Brain (organoid and tissue), 16 donors: ENCODE measurements at places on chromosomes 1 and 21.
A peak's percentile ranks its signal among the peaks of the same experiment; 100 is the strongest.

DNA sequence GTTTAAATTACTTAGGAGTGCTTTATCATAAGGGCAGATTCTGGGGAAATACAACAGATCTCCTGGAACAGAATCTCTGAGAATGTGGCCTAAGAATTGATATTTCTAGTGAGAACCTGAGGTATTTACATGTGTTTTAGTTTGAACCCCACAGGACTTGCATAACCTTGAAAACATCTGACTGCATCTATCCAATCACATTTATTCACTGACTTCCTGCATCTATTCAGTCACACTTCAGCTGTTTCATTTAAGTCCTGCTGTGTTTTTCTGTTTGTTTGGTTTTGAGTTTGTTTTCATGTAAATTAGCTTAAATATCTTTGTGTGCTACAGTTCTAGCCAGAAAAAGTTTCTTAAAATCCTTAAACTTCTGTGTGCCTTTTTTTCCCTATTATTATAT, 1260.7 kb downstream of the PLA2G4A start:
- peak; percentile 22 for DNase-seq

GRCh38 chr1:58745666-58746065, 38.2 kb downstream of the JUN start:
- DNase-seq, result no peak

- DNase-seq, result peak; percentile 38
Observed at GRCh38 chr1:42747125-42747524, 7.1 kb upstream of the CLDN19 start.

GRCh38 chr21:44054710-44055109, 42.6 kb downstream of the TRAPPC10 start:
- DNase-seq, result no peak

GRCh38 chr1:29513357-29513756, 277.0 kb downstream of the PTPRU start:
- DNase-seq, result peak; percentile 70

GRCh38 chr1:56580771-56581170, 1.4 kb upstream of the PLPP3 start:
- DNase-seq, result no peak

DNA sequence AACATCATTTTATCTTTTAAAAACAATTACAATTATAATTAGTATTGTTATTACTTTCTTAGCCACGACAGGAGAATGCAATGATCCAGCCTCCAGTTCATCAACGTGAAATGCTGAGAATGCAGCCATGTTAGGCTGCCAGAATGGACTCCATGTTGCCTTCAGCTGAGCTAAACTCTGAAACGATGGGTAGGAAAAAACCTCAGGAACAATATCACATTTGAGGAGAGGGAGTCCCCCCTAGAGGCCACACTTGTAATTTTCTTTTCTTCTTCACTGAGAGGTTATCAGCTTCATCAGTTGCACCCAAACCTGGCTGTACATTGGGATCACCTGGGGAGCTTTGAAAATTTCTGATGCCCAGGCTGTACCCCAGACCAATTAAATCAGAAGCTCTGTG, 34.6 kb upstream of the DNAH14 start:
- no peak for DNase-seq

DNA sequence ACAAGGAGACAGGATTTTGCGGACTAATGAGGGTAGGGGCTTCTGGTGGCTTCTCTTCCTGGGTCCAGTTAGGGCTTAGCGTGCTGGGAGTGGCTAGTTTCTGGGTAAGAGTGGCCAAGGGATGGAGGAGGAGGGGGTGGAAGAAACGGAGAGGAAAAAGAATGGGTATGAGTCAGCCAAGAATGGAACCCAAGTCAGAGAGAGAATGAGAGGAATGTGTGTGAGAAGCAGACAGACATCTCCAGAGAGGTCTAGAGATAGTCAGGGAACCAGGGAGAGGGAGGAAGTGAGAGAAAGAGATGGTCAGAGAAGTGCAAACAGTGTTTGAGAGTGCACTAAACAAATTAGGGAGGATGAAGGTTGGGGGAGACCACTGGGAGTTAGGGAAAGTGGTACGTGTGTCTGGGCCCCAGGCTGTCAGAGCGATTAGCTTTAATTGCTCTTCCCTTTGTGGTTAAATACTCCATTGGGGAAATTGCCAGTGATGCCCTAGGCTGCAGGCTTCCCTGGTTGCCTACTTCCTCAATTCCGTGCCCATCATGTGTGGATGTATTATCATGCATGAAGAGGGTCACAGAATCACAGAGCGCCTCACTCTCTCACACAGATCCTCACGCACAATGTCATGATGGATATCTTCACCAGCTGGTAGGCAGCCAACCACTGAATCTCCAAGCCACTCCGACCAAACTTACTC, 1.4 kb downstream of the PEA15 start:
- peak; percentile 82 for DNase-seq

DNA sequence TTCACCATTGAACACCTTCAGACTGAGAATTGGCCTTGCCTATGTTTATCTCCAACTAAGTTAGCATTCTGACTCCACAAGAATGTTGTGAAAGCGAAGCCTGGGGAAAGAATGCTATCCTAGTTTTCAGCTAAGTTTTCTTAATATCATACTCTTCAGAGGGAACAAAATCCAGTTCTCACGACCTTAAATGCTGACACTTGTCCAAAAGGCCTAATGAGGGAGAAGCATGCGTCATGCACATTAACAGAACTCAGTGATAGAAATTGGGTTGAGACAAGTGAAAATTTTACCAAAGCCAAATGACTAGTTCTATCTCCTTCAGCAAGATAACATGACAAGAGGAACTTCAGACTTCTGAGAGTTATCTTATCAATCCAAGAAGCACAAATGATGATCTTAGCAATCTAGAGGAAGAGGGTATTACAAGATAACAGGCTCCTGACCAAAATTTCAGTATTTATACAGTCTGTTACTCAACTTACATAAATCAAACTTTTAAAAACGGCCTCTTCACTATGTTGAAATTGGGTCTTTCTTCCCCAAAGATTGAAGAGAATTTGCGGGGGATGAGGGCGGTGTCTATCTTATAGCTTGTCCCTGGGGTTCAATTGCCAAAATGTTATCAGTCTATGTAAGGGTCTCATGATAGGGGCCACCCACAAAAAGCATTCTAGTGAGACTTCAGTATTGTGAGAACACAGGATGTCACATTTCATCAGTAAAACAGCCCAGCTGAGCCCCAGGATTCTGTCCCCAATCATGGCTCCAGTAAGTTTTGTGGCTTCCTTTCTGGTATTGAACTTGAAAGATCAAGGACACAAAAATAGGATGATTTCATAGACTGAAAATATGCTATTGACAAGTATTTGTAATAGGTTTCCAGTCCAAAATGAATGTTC, 26.5 kb upstream of the SLC45A3 start:
- no peak for DNase-seq

- DNase-seq, result no peak
Observed at GRCh38 chr1:185478877-185479276, 161.8 kb upstream of the IVNS1ABP start.

- DNase-seq, result peak; percentile 86
Observed at GRCh38 chr1:5975133-5975880, 16.9 kb downstream of the NPHP4 start.

DNA sequence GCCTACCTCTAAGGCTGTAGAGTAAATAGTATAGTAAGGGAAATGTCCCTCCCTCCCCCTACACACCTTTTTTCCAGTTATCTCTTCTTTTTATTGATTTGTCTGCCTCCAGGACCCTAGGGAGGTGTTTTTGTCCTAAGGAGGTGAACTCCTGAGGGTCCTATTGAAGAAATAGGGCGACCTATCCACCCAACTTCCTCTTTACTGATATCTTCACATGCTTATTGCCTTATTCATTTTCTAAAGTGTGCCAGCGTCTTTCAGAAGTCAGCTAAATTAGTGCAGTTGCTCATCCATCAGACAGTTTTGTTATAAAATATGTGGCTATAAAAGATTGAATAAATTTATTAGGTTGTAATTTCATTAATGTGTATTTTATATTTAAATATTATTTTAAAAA, 5.9 kb downstream of the BACH1 start:
- no peak for DNase-seq

DNA sequence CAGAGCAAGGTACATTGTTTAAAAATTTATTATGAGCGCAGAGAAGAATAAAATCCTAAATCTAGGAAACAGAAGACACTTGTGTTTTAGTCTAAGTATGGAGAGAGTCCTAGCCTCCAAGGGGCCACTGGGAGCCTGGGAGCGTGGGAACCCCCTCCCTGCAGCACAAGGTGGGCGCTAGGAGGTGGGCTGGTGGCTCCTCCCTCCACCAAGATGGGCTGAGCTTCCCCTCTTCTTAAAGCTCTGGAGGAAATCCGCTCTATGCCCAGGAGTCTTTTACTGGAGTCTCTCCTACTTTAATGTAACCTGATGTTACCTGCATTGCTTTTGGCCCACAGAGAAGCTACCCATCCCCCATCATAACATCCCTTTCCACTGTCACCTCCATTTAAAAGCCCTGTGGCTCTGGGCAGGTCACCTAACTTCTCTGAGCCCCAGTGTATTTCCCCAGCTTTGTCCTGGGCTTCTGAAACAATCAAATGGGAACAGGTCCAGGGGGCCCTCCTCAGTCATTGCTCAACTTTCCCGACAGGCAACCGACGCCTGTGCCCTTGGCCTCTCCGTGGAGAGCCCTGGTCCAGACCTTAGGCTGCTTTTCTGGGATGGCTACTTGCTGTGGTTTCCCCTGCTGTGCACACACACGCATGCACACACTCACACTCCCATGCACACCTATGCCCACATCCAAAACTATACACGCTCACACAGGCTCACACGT, 181.5 kb downstream of the NPHP4 start:
- no peak for DNase-seq

- DNase-seq, result no peak
Observed at GRCh38 chr1:198623752-198624647, 14.8 kb upstream of the PTPRC start.

- DNase-seq, result peak; percentile 21
Observed at GRCh38 chr1:36874271-36875060, 159.8 kb downstream of the GRIK3 start.

DNA sequence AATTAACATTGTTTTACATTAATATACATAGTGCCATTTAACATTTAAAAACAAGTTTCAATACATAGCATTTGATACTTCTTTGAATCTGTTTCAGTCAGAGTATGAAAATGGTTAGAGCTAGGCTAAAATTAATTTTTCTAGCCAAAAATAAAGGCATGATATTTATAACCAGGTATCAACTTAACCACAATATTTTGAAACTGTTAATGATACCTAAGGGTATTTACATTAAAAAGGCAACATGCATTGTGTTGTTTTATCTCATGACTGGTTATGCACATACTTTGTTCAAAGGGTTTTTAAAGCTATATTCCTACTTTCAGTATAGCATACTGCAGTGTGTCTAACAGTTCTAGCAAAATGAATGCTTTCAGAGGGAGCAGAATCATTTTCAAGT, 130.0 kb downstream of the HS2ST1 start:
- DNase-seq, result no peak
